ENCODE measurements at places on chromosomes 16 and 17. TPM values are rescaled to one million over a fixed set of nuclear protein-coding genes. Genes with fewer than 3 reads are reported as not detected.
A peak's percentile ranks its signal among the peaks of the same experiment; 100 is the strongest.

The KRTAP2-3 gene
- total RNA-seq, result not detected

DNA sequence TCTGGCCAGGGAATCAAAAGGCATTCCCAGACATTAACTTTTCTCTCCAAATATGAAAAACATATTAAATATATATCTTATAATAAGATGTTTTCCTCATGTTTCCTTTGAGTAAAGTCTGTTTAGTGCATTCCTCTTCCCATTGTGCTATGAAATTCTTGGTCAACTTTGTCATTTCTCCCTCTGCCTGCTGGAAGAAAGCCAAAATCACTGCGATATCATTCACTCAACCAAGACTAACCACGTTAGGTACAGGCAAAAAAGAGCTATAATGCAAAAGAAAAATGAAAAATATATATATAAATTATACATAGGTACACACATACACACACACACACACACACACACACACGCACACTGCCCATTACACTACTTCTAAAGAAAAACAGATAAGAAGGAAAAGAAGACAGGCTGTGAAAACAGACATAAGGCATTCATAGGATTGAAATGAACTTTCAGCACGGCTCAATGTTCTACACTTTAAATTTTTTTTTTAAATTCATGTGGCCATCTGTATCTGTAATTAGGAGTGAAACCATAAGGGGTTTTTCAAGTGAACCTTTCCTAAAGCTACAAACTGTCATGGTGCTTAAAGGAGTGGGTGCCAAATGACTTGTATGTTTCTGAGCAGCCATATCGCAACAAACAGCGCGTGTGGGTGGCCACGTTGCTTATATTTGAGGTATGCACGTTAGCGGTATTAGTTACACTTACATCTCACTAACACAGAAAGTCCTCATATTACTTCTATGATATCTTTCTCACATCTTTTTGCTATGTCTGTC, 71.6 kb upstream of the PSMD7 start:
- ATAC-seq, result no peak

GRCh38 chr16:66658143-66658859, 38.2 kb downstream of the CMTM4 start:
- no peak for ATAC-seq

DNA sequence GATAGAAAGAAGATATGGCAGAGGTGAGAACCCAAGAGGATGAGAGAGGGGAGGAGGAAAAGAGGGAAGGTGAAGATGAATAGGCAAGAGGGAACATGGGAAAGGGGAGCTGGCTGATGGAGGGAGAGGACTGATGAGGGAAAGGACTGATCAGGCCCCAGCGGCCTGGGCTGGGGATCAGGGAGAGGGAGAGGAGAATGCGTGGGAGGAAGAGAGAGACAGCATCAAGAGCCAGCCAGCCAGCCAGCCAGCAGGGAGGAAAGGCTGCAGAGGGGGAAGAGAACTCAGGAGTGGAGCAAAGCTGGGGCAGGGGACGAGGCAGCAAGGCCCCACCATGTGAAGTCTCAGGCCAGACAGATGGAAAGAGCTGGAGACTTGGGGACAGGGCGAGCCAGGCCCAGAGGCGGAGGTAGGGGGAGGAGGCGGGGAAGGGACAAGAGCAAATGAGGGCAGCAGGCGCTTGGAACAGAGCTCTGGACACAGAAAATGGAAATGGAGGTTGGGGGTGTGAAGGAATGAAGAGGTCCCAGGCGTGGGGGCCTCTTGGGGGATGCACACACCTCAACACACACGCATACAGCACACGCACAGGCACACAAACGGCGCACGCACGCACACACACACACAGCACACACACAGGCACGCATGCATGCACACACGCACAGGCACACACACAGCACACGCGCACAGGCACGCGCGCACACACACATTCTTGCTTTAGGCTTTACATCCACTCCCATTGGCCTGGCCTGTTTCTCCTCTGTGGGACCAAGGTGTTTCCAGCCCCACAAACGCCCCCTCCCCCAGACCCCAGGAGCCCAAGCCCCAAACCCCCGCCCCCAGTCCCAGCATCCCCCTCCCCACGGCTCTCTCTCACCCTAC, 12.3 kb downstream of the DLG4 start:
- ATAC-seq, result no peak

GRCh38 chr17:63838631-63839171, 3.8 kb downstream of the SMARCD2 start:
- peak; percentile 52 for ATAC-seq
